Activated CD8-positive, alpha-beta T cell treated with anti-CD3 and anti-CD28 coated beads, Interleukin-2, amount 10 ng/mL, durations not matched to agents 7 days and 5 days (primary cell): ENCODE measurements at places on chromosomes 3 and 15.

- H3K4me1 ChIP-seq, result peaks cover 73% of the 10 kb centered on the region
- no peak for DNase-seq
- peak overlapping the region; percentile 99 for H3K4me3 ChIP-seq
- peaks cover 81% of the 10 kb centered on the region for H3K36me3 ChIP-seq
These were observed 5.8 kb downstream of the B2M start for GRCh38 chr15:44716983-44717602.

DNA sequence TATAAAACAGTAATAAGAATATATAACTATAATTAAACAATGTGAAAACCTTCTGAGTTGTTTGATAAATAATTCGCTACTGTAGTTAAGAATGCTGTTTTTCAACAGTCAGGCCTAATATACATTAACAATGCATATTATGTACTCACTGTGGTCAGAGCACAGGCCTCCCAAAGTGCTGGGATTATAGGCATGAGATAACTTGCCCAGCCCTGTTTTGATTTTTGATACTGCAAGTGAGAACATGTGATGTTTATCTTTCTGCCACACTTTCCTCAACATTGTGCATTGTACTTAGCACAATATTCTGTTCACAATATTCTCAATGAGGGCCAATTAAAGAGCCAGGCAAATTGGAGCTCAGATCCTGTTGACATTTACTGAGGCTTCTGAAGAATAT lies 274.5 kb upstream of the RARB start:
- no peaks in the 10 kb centered on the region for H3K36me3 ChIP-seq
- DNase-seq, result no peak
- no peak overlapping the region for H3K4me3 ChIP-seq
- H3K27ac ChIP-seq, result no peak overlapping the region
- H3K27me3 ChIP-seq, result no peaks in the 10 kb centered on the region
- no peaks in the 10 kb centered on the region for H3K4me1 ChIP-seq

GRCh38 chr3:46386205-46386604 lies 15.5 kb downstream of the CCR5 start:
- H3K4me3 ChIP-seq, result no peak overlapping the region
- peaks cover 47% of the 10 kb centered on the region for H3K4me1 ChIP-seq
- H3K27ac ChIP-seq, result peak overlapping the region; percentile 58
- H3K27me3 ChIP-seq, result no peaks in the 10 kb centered on the region
- no peak for DNase-seq

DNA sequence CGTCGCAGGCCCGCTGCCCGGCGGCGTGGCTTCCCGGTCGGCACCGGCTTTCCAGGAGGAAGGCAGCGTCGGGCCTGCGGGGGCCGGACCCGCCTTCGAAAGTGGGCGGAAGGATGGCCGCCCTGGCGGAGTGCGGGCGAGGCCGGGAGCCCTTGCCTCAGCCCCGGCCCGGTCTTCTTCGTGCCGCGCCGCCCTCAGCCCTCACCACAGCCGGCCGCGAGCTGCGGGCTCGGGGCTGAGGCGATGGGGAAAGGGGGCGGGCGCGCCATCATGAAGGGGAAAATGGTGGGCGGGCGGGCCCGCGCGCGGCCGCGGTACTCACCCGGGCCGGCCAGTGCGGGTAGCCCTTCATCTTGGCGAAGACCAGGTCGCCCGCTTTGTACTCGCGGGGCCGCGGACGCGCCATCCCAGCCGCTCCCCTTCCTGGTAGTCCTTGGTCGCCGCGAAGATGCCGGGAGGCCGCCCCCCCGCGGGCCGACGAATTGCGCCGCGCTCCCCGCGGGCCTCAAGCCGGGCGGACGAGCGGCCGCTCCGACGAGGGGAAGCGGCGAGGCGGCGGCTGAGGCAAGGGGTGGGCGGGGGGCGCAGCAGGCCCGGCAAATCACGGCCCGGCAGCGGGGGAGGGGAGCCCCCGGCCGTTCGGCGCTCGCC lies 489 bp downstream of the HDGFL3 start:
- peaks cover 10% of the 10 kb centered on the region for H3K36me3 ChIP-seq
- no peak for DNase-seq
- H3K27me3 ChIP-seq, result peaks cover 7% of the 10 kb centered on the region

- H3K4me1 ChIP-seq, result no peaks in the 10 kb centered on the region
- no peak overlapping the region for H3K4me3 ChIP-seq
- H3K36me3 ChIP-seq, result peaks cover 13% of the 10 kb centered on the region
- H3K27me3 ChIP-seq, result no peaks in the 10 kb centered on the region
- DNase-seq, result no peak
These were observed 53.9 kb upstream of the MELTF start for GRCh38 chr3:197083486-197083885.

GRCh38 chr15:41798607-41799487 lies 24.6 kb downstream of the MAPKBP1 start:
- peaks cover 22% of the 10 kb centered on the region for H3K4me1 ChIP-seq
- DNase-seq, result no peak
- H3K4me3 ChIP-seq, result no peak overlapping the region
- H3K27me3 ChIP-seq, result no peaks in the 10 kb centered on the region
- H3K27ac ChIP-seq, result no peak overlapping the region
